Thymus (tissue), 14 donors: ENCODE measurements at places on chromosomes 7 and 10. TPM values are rescaled to one million over a fixed set of nuclear protein-coding genes. Genes with fewer than 3 reads are reported as not detected.

- DNase-seq, result no peak
These were observed 99.1 kb upstream of the LANCL2 start for GRCh38 chr7:55265836-55266642.

TMEM196 gene
- 0.18 TPM for polyA plus RNA-seq

SCART1 gene
- 1.6 TPM for polyA plus RNA-seq

DNA sequence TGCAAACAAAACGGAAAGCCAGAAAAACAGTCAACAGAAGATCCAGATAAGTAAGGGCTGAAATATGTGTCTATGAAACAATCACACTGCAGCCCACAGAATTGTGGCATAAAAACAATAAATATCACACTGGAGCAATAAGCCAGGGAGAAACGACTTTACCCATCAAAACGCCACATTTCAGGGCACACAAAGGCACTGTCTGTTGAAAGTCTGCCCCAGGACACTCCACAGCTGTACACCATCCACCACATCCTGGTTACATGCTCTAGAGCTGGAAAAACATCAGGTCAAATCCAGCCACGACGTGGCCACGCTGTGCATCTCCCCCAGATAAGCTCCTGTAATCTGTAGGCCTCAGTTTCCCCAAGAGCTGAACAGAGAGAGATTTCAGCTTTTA is 88.7 kb downstream of the COBL start:
- no peak for DNase-seq

DNA sequence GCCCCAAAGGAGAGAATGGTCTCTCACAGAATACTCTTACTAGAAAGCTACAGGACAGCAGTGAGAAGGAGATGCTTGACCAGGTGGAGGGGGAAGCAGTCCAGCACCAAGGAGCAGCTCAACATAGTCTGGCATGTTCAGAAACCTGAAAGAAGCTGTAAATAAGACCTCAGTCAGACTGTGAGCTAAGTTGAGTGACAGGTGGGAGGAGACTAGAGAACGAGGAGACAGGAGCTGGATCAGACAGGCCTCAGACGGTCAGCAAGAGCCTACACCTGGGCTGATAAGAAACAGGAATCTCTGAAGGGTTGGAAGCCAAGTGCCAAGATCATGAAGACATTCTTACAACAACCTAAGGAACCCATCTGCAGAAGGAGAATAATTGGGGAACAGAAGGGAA is 54.5 kb downstream of the ELMO1 start:
- no peak for DNase-seq
